ENCODE measurements at places on chromosomes 6 and 20.
A peak's percentile ranks its signal among the peaks of the same experiment; 100 is the strongest.

- DNase-seq: no peak
These were observed 91.7 kb downstream of the MTFR2 start for GRCh38 chr6:136158387-136158821.

DNA sequence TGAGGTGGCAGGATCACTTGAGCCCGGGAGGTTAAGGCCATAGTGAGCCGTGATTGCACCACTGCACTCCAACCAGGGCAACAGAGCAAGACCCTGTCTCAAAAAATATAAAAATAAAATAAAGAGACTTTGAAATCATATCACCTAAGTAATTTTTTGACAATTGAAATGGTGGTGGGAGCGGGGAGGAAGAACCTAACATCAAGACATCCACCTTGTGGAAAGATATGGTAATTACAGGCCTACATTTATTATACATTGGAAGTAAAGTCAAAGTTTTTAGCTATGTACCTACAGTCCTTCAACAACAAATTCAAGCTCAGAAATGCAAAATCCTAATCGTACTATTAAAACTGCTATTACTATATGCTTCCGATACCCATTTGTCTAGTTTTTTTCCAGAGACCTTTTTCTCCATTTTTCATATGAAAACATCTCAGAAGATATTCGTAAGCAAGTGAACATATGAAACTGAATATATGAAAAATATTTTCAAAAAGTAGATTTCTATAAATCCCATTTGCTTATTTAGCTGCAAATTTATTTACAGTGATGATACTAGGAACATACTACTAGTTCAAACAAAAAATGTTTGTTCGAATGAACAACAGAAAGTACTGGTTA, 83.3 kb downstream of the SYCP2 start:
- peak; percentile 47 for DNase-seq

GRCh38 chr6:154197196-154197860, 158.3 kb downstream of the OPRM1 start:
- peak; percentile 76 for DNase-seq

- no peak for DNase-seq
These were observed 19.1 kb downstream of the TAB2 start for GRCh38 chr6:149336609-149336928.

- DNase-seq: no peak
These were observed 114.0 kb downstream of the PDSS2 start for GRCh38 chr6:107345393-107345792.

GRCh38 chr6:109793021-109793420, 101.9 kb downstream of the FIG4 start:
- DNase-seq: no peak

DNA sequence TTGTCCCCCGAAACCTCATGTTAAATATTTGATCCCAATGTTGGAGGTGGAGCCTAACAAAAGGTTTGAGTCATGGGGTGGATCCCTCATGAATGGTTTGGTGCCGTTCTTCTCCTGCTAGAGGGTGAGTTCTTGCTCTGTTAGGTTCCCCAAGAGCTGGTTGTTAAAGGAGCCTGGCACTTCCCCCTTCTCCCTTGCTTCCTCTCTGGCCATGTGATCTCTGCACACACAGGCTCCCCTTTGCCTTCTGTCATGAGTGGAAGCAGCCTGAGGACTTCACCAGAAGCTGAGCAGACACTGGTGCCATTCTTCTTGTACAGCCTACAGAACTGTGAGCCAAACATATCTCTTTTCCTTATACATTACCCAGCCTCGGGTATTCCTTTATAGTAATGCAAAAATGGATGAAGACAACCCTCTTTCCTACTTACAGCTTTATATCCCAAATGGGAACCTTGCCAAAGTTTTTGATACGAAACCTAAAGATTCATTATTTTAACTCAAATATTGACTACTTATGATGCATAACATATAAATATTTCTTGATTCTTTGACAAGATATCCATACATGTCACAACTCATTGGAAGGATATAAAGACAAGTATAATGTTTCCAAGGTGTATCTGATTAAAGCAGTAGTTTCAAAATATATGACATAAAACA, 61.0 kb downstream of the RNF182 start:
- DNase-seq: no peak

GRCh38 chr6:147530132-147531060, 21.9 kb downstream of the SAMD5 start:
- no peak for DNase-seq

- DNase-seq: no peak
These were observed 49.0 kb downstream of the CPXM1 start for GRCh38 chr20:2751347-2751877.

DNA sequence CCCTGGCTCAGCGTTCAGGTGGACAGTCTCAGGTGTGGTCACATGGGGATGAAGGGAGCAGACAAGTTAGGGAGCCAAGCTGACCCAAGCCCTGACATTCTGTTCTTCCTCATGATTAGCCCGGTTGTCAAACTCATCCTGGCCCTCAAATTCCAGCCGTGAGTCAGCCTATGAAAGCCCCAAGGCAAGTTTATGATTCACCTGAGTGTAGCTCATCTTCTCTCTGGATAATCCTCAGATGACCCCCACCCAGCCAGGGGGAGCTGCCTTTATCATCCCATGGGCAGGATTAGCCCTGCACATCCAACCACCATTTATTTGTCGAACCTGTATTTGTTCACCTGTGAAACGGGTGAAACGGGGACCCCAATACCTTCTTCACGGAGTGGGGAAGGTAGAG, 161.9 kb downstream of the DHX35 start:
- DNase-seq: no peak

DNA sequence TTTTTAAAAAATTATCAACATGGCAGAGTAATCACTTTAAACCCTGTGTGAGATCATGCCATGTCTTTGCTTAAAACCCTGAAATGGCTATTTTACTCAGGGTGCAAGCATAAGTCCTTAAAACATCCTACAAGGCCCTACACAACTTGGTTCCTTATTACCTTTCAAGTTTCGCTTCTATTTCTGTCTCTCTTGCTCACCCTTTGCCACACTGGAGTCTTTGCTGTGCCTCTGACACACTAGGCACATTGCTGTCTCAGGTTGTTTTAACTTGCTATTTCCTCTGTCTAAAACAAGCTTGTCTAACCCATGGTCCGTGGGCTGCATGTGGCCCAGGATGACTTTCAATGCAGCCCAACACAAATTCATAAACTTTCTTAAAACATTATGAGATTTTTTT, 55.6 kb downstream of the KIAA0408 start:
- no peak for DNase-seq

- DNase-seq: no peak
These were observed 17.6 kb downstream of the RNF8 start for GRCh38 chr6:37371154-37372083.

DNA sequence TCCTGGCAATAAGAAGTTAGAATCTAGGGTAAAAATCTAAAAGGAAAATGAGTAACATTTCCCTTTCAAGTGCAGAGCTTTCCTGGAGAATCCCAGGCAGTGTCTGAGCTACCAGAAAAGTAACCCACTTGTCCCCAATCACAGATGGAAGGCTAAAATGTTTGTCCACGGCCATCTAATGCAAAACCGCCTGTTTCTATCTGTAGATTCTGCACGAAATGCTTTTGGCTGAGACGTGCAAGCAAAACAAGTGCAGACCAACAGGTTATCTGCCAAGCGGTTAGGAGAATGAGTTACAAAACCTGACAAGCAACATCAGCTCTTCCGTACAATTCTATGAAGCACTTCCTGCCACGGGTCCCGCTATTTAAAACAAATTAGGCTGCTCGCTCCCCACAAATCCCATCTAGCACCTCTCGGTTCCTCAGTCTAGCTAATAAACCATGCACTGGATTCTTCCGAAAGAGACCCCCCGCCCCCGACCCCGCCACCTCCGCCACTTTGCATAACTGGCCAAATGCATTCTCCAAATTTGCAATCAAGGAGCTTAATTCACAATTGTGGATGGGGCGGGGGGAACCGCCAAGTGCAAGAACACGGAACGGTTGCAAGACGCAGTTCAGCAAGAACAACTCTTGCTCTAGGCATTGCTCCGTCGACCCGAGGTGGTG, 1.4 kb downstream of the ELOVL5 start:
- no peak for DNase-seq

DNA sequence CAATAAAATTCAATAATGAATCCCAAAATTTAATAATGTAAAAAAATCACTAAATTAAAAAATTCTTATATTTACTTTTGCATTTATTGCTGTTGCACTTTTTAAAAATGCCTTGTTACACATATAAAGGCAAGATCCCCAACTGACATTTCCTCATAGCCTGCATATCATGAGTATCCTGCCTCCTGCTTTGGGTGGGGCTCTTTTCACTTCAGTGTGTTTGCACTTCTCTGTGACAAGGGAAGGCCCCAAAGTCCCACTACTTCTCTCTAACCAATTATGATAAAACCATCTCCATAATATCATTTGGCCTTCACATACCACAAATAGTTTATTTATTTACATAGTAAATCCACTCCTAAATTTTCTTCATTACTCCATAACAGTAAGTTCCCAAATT, 446.1 kb upstream of the MARCKS start:
- peak; percentile 58 for DNase-seq

GRCh38 chr6:147624946-147625515, 116.5 kb downstream of the SAMD5 start:
- no peak for DNase-seq

GRCh38 chr20:59207742-59208357, 44.2 kb downstream of the ZNF831 start:
- no peak for DNase-seq

GRCh38 chr6:52361414-52361944, 472 bp upstream of the PAQR8 start:
- DNase-seq: peak; percentile 39

DNA sequence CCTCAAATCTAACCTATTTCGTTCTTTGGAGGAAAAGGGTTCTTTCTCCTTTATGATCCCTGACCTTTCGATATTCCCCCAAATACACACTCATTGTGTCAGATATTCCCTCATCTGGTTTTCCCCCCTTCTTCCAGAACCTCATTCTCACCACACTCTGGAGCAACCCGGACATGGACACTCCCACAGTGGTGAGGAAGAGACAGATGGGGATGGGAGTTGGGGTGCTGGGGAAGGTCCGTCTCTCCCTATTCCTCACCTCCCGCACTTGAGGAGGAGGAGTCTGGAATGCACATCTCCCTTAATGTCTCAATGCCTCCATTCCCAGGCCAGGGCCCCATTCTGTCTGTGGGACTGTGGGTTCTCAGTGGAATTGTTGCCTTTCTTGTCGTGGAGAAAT, 1.3 kb downstream of the SLC39A7 start:
- no peak for DNase-seq

DNA sequence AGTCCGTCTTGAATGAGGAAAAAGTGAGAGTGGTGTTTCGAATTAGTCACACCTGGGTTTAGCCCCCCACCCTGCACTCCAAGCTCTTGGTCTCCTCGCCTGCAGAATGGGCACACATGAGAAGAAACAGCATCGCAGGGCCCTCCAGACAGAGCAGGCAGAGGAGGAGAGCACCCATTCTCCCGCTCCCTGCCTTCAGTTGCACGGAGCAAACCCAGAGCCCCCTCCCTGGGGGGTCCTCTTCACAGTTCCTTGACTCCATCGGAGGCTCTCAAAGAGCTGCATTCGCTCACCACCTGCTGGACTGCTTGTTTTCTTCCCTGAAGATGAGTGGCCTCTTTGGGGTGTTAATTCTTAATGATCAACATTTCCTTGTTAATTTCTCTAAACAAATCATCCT, 5.1 kb downstream of the CST7 start:
- DNase-seq: no peak

GRCh38 chr6:40822619-40823018, 216.4 kb downstream of the UNC5CL start:
- DNase-seq: peak; percentile 21

All from fibroblast of skin of scalp (primary cell).